ENCODE measurements at places on chromosomes 1 and 21.

DNA sequence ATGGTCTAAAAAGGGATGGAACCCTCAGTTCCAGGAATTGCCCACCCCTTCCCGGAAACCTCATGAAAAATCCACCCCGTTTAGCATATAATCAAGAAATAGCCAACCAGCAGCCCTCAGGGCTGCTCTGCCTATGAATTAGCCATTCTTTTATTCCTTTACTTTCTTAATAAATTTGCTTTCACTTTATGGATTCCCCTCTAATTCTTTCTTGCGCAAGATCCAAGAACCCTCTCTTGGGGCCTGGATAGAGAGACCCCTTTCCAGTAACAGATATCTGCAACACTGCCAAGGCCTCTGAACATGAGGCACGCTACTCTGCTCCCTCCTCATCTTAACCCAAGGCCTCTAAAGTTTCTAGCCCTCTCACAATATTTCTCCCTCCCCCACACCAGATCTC lies 58.9 kb upstream of the POU2F1 start:
- no peak for DNase-seq
- H3K36me3 ChIP-seq = 0 out of 2 replicates have a peak, but pooled peaks cover 3% of the 10 kb centered on the region
- H3K4me3 ChIP-seq = no peak overlapping the region

GRCh38 chr1:162380061-162380846 lies 1.3 kb upstream of the C1orf226 start:
- no peak overlapping the region for H3K27ac ChIP-seq
- no peak overlapping the region for H3K4me3 ChIP-seq
- no peak for DNase-seq
- no peaks in the 10 kb centered on the region for H3K4me1 ChIP-seq

GRCh38 chr1:67355745-67356424 lies 48.2 kb downstream of the IL12RB2 start:
- H3K4me3 ChIP-seq = no peak overlapping the region
- no peak overlapping the region for H3K27ac ChIP-seq
- no peak for DNase-seq
- H3K36me3 ChIP-seq = no peaks in the 10 kb centered on the region
- H3K27me3 ChIP-seq = no peaks in the 10 kb centered on the region
- no peaks in the 10 kb centered on the region for H3K4me1 ChIP-seq

DNA sequence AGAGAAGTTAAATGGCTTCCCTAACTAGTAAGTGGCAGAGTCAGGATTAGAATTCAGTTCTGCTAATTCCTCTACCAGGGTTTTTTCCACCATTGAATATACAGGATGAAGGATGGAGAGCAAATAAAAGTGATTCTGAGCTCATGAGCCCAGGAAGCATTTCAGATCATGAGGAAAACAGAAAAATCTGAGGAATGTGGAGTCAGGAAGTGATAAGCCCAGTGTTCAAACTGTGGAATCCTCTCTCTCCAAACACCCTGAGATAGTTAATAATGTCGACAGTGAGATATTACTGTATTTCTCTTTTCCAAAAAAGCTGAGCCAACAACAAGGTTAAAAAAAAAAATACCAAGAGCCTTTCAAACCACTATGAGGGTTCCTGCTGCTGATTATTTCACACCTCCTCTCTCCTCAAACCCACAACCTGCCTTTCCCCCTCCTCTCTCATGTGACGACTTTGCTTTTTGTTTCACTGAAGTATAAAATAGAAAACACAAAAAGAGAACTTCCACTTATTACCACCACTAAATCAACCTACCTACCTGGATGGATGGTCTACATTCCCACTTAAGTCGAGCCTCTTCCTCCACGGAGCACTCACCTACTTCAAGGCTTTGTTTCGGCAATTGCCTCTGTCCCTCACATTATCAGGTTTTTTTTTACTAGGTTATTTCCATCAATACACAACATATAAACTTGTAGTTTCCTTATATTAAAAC lies 8.9 kb downstream of the SLAMF1 start:
- no peaks in the 10 kb centered on the region for H3K27me3 ChIP-seq
- peaks cover 3% of the 10 kb centered on the region for H3K4me1 ChIP-seq
- DNase-seq = no peak
- no peaks in the 10 kb centered on the region for H3K36me3 ChIP-seq
- no peak overlapping the region for H3K27ac ChIP-seq

DNA sequence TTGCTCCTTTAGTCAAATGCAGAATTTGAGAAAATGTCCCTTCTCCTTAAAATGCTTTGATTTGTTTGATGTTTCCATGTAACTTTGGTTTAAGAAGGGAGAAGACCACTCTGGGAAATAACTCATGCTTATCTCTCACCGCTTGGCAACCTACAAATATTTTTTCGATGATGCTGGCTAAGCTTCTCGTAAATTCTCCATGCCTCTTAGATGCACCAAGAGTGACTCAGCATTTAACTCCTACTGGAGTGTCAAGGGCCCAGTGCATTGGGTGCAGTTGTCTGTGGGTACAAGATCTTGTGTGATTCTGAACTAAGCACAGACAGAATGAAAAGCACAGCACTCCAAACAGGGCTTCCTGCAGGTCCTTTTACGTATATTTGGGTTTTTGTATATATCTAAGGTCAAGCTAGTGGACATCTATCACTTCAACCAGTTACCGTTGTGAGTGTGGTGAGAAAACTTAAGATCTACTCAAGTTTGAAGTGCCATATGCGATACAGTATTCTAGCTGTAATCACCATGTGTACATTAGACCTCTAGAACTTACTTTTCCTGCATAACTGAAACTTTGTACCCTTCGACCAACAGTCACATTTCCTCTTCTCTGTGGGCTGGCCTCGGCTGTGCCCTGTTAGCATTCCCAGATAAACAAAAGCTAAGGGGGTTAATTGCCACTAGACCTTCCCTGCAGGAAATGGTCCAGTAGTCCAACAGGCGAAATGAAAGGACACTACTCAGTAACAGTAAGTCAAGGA lies 55.8 kb downstream of the COL18A1 start:
- H3K4me3 ChIP-seq = no peak overlapping the region
- DNase-seq = no peak
- H3K36me3 ChIP-seq = no peaks in the 10 kb centered on the region
- H3K27me3 ChIP-seq = no peaks in the 10 kb centered on the region
- H3K27ac ChIP-seq = no peak overlapping the region

DNA sequence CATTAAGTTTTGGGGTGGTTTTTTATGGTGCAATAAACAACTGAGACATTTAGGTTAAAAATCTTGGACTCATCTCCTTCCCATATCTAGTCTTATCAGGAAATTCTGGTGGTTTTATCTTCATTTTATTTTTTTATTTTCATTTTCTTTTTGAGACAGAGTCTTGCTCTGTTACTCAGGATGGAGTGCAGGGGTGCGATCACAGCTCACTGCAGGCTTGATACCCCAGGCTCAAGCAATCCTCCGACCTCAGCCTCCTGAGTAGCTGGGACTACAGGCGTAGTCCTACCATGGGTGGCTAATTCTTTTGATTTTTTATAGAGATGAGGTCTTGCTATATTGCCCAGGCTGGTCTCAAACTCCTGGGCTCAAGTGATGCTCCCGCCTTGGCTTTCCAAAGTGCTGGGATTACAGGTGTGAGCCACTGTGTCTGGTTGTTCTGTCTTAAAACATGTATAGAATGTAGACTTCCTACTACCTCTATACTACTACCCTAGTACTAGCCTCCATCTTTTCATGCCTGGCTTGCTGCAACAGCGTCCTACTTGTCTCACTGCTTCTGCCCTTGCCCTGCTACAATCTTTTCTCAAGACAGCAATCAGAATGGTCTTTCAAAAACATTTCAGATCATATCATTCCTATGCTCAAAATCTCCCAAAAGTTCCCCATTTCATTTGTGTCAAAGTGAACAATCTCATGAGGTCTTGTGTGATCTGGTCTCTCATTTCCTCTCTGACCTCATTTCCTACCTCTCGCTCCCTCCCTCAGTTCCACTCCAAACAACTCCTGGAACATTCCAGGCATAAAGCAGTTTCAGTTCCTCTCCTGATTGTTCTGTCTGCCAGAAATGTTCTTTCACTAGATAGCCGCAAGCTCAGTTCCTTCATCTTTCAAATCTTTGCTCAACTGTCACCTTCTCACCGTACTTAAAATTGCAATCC lies 5.9 kb upstream of the FCGR2A start:
- H3K36me3 ChIP-seq = no peaks in the 10 kb centered on the region
- H3K27ac ChIP-seq = no peak overlapping the region
- no peaks in the 10 kb centered on the region for H3K27me3 ChIP-seq
- H3K4me1 ChIP-seq = no peaks in the 10 kb centered on the region

- no peak overlapping the region for H3K4me3 ChIP-seq
- H3K4me1 ChIP-seq = 0 out of 2 replicates have a peak, but pooled peaks cover 4% of the 10 kb centered on the region
- peak; percentile 57 for DNase-seq
- no peak overlapping the region for H3K27ac ChIP-seq
These were observed 188.6 kb downstream of the FCRL5 start for GRCh38 chr1:157363660-157364140.

DNA sequence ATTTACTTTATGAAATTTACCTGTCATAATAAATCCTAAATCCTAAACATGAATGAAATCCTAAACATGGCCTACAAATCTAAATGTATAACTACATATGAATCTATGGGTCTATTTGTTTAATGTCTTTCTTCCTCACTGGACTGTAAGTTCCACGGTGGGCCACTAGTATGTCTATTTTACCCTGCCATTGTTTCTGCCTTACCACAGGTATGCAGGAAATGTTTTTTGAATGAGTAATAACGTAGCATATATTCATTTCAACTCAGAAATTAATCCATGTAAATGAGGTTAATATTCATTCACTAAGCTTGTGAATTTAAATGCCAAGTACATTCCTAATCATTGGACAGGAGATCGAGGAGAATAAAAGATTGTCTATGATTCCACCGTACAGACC lies 35.3 kb downstream of the B3GALNT2 start:
- H3K27ac ChIP-seq = no peak overlapping the region
- H3K4me1 ChIP-seq = no peaks in the 10 kb centered on the region
- DNase-seq = no peak
- H3K4me3 ChIP-seq = no peak overlapping the region
- H3K36me3 ChIP-seq = no peaks in the 10 kb centered on the region

- no peaks in the 10 kb centered on the region for H3K27me3 ChIP-seq
- no peak overlapping the region for H3K4me3 ChIP-seq
- no peaks in the 10 kb centered on the region for H3K36me3 ChIP-seq
- no peak overlapping the region for H3K27ac ChIP-seq
- H3K4me1 ChIP-seq = no peaks in the 10 kb centered on the region
These were observed 68.8 kb upstream of the ARID1A start for GRCh38 chr1:26626994-26627393.

DNA sequence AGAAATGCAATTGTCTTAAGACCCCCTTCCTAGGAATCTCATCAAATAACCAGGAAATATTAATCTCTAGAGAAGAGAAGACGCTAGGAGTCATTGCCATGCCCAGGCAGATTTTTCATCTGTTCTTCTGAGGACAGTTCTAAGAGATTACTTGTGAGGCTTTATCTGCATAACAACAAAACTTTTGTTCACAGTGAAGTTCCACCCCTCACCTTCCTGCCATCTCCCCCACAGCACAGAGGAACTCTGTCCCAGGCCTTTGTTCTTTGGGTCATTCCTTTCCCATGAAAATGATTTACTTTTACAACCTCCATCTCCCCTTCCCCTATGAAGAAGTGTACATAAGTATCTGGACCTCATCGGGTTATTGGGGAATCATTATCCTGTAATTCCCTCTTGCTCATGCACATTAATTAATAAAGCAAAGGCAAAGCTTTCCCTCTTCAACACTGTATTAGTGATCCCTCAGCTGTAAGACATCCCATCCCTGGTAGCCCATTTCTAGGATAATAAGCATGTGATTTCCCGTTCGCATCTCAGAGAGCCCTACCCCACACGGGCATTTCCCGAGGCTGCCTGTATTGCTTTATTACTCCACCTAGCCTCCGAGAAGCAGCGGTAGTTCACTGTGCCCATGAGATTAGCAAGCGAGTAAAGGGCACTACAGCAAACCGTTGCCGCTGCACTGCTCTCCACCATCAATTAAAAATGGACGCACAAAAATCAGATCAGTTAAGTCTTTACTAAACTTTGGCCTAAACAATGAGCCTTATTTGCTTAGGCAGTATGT lies 384.4 kb upstream of the CAMK1G start:
- H3K27ac ChIP-seq = peak overlapping the region; percentile 41
- H3K36me3 ChIP-seq = no peaks in the 10 kb centered on the region
- DNase-seq = no peak
- H3K4me3 ChIP-seq = 0 out of 2 replicates have a peak overlapping the region, but pooled peaks have one; percentile 11
- H3K27me3 ChIP-seq = no peaks in the 10 kb centered on the region

DNA sequence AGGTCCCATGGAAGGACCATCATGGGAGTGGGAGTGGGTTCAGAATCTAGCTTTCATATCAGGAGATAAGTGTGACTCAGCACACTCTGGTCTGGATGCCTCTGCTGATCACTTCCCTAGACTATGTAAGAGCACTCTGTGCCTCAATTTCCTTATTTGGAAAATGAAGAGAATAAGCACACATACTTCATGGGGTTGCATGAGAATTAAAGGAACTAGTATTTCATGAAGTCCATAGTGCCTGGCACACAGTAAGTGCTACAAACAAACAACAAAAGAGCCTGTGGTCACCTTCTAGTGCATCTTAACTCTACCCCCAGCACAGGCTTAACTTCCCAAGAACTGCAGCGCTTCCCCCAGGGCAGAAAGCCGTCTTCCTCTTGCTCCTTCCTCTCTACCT lies 9.6 kb upstream of the IL20 start:
- H3K4me3 ChIP-seq = no peak overlapping the region
- H3K36me3 ChIP-seq = no peaks in the 10 kb centered on the region
- H3K4me1 ChIP-seq = no peaks in the 10 kb centered on the region
- no peaks in the 10 kb centered on the region for H3K27me3 ChIP-seq
- no peak for DNase-seq
- H3K27ac ChIP-seq = no peak overlapping the region

- no peaks in the 10 kb centered on the region for H3K4me1 ChIP-seq
- DNase-seq = no peak
- no peaks in the 10 kb centered on the region for H3K27me3 ChIP-seq
- H3K4me3 ChIP-seq = no peak overlapping the region
- H3K36me3 ChIP-seq = no peaks in the 10 kb centered on the region
- no peak overlapping the region for H3K27ac ChIP-seq
These were observed 20.4 kb upstream of the SMAP2 start for GRCh38 chr1:40353082-40353481.

DNA sequence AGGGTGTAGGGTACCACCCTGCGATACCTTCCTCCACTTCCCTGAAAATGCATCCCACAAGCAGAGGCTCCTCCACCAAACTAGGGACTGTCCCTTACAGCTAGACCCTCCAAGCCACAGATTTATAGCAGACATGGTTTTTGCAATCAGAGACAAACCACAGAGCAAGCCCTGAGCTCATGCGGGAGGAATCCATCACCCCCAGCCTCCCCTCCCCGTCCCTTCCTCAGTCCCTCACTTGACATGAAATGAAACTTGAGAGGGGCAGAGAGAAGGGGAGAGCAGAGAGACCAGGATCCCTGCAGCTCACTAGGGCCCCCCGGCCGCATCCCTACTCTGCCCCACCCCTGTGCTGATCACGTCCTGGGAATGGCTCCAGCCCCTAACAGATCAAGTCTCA lies 94.9 kb downstream of the MRPL37 start:
- DNase-seq = no peak
- H3K27ac ChIP-seq = no peak overlapping the region
- peaks cover 35% of the 10 kb centered on the region for H3K4me1 ChIP-seq
- H3K4me3 ChIP-seq = no peak overlapping the region

GRCh38 chr1:38962113-38962512 lies 20.5 kb upstream of the RHBDL2 start:
- H3K27ac ChIP-seq = no peak overlapping the region
- H3K36me3 ChIP-seq = no peaks in the 10 kb centered on the region
- no peaks in the 10 kb centered on the region for H3K27me3 ChIP-seq
- no peaks in the 10 kb centered on the region for H3K4me1 ChIP-seq

- no peaks in the 10 kb centered on the region for H3K36me3 ChIP-seq
- H3K27me3 ChIP-seq = no peaks in the 10 kb centered on the region
- no peak overlapping the region for H3K4me3 ChIP-seq
- no peak for DNase-seq
- H3K4me1 ChIP-seq = peaks cover 8% of the 10 kb centered on the region
- no peak overlapping the region for H3K27ac ChIP-seq
These were observed 28.1 kb downstream of the IL6R start for GRCh38 chr1:154433161-154433764.

All from H1 (cell line).